ENCODE measurements at places on chromosomes 1 and 21. TPM values are rescaled to one million over a fixed set of nuclear protein-coding genes. Genes with fewer than 3 reads are reported as not detected.
A peak's percentile ranks its signal among the peaks of the same experiment; 100 is the strongest.

DNA sequence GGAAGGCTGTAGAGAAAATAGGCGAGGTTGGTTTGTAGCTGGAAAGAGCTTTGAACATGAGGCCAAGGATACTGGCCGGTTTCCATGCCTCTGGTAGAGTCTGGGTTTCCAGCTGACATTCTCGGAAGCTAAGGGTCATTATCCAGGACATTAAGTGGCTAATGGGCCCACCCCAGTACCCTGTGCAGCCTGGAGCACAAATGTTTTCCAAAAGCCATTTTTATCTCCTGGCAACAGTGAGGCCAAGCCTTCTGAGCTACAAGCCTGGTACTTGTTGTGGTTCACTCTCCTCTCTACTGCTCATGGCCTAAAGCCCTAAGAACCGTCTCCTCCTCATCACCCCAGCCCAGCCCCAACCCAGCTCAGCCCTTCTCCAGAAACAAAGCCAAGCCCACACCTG lies 122.9 kb downstream of the DMRTA2 start:
- H3K36me3 ChIP-seq, result no peaks in the 10 kb centered on the region
- no peak overlapping the region for H3K4me3 ChIP-seq
- H3K27me3 ChIP-seq, result no peaks in the 10 kb centered on the region
- DNase-seq, result no peak
- peaks cover 2% of the 10 kb centered on the region for H3K4me1 ChIP-seq
- no peak overlapping the region for H3K27ac ChIP-seq

DNA sequence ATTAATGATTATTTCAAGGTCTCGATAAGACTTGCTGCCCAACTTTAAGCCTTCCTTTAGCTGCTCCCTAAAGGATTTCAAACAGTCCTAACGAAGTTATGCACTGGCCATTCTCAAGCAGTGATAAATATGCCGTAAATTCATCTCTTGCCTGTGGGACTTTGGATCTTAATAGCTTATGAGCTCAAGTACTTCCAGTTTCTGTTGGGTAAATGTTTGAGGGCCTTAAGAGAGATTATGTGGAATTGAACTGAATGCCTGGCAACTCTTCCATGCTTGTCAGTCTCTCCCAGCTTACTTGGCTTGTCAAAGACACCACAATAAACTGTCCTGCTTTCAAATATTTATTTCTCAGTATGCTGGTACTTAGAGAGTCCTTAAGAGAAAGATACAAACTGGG lies 3.5 kb upstream of the OR10J4 start:
- H3K4me3 ChIP-seq, result no peak overlapping the region
- H3K4me1 ChIP-seq, result no peaks in the 10 kb centered on the region
- no peaks in the 10 kb centered on the region for H3K27me3 ChIP-seq
- no peak overlapping the region for H3K27ac ChIP-seq
- no peaks in the 10 kb centered on the region for H3K36me3 ChIP-seq
- no peak for DNase-seq

DNA sequence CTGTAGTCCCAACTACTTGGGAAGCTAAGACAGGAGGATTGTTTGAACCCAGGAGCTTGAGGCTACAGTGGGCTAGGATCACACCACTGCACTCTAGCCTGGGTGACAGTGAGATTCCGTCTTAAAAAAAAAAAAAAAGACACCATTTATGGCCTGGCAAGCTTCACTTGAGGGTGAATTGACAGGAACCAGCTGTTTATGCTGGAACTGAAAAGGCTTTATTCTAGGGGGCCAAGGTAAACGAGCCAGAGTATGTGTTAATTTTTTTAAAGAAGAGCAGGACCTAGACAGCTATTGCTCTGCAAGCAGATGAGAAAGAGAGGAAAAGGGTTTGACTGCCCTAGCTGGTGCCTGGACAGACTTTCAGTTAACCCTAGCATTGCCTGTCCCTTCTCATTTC lies 37.0 kb downstream of the S100A6 start:
- peaks cover 12% of the 10 kb centered on the region for H3K4me1 ChIP-seq
- DNase-seq, result no peak
- no peaks in the 10 kb centered on the region for H3K27me3 ChIP-seq
- H3K36me3 ChIP-seq, result no peaks in the 10 kb centered on the region
- H3K4me3 ChIP-seq, result no peak overlapping the region
- no peak overlapping the region for H3K27ac ChIP-seq

DNA sequence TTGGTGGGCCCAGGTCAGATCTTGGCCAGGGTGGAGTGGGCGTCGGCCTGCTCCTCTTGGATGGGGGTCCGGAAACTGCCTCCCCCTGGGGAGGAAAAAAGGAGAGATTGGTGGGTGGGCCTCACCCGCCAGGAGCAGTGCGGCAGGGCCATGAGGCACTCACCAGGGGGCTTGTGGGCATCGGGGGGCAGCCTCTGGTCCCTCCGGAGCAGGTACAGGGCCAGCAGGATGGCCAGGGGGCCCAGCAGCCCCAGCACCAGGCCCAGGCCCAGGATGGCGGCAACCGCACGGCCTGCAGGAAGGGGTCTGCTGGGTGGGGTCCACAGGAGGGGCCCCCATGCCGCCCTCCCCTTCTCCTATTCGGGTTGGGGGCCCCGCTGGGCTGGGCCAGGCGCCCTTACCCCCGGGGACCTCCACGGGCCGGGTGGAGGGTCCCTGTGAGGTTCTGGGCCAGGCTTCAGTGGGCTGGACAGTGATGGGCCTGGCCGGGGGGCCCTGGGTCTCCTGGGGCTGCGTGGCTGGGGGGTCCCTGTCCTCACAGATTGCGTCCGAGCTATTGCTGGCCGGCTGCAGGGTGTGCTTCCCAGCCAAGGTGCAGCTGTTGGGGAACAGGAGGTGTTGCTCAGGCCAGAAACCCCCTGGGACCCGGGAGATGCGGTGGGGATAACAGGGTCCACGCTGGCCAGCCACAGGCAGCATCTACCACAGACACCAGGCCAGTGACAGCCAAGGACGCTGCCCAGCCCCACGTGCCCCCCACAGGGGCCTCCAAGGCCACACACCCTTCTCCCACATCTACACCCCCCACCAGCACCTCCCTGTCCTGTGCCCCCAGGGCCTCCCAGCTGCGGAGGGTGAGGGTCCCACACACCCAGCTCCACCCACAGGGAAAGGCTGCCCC lies 2.2 kb downstream of the TNFRSF4 start:
- no peaks in the 10 kb centered on the region for H3K36me3 ChIP-seq
- no peak overlapping the region for H3K27ac ChIP-seq
- no peak overlapping the region for H3K4me3 ChIP-seq
- H3K27me3 ChIP-seq, result peaks cover 1% of the 10 kb centered on the region

FCAMR gene
- not detected for total RNA-seq

TPTE gene
- not detected for total RNA-seq

ATF3 gene
- total RNA-seq, result 12.5 TPM

DNA sequence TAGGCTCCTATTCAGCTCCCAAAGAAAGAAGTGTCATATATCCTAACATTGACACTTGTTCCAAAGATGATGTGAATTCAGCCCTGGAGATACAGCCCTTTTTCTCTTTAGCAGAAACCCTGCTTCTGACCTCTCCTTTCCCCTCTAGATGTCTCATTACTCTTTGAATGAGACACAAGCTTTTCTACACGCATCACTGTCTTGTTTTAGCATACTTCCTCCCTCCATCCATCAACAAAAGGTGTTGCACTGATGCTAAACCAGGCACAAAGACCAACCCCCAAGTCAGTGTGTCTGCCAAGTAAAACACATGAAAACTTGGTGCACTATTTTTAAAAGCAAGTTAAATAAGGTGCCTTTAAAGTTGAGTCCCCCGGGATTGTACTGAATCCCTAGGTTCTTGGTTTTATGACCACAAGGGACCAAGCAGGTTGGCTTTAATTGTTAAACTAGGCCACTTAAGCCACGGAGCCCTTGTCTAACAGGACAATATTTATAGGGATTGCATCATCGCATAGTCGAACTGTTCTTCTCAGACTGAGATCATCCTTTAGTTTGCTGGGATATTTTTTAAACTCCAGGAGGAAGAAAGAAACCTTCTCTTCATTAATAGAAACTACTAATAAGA lies 101.0 kb upstream of the GUCA2B start:
- no peak for DNase-seq
- H3K36me3 ChIP-seq, result peaks cover 4% of the 10 kb centered on the region
- no peaks in the 10 kb centered on the region for H3K27me3 ChIP-seq
- no peak overlapping the region for H3K27ac ChIP-seq
- no peak overlapping the region for H3K4me3 ChIP-seq

DNA sequence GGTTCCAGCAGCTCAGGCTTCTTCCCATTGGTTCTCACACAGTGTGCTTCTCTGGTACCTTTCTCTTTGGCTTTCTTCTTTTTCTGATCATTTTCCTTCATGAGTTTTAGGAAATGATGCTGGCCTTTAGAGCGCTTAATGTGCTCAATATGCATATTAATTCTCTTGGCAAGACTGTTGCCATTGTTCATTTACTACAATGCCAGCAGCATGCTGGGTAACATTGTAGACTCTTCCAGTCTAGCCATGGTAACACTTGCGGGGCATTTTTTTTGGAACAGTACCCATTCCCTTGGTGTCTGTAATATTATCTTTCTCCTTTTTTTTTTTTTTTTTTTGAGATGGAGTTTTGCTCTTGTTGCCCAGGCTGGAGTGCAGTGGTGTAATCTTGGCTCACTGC lies 21.7 kb downstream of the UBE4B start:
- no peak for DNase-seq
- no peaks in the 10 kb centered on the region for H3K27me3 ChIP-seq

NEGR1 gene
- total RNA-seq, result 2.9 TPM

KPRP gene
- total RNA-seq, result not detected

SPRR5 gene
- total RNA-seq, result not detected

- H3K36me3 ChIP-seq, result peaks cover 13% of the 10 kb centered on the region
- peak overlapping the region; percentile 78 for H3K27ac ChIP-seq
These were observed 2.9 kb downstream of the ARF1 start for GRCh38 chr1:228085287-228085951.

GRCh38 chr1:69109277-69109676 lies 458.4 kb upstream of the LRRC7 start:
- H3K36me3 ChIP-seq, result peaks cover 2% of the 10 kb centered on the region
- H3K4me1 ChIP-seq, result no peaks in the 10 kb centered on the region
- no peak overlapping the region for H3K4me3 ChIP-seq

KCNAB2 gene
- 9.6 TPM for total RNA-seq

EVA1C gene
- 2.3 TPM for total RNA-seq

MUTYH gene
- total RNA-seq, result 67.2 TPM

DNA sequence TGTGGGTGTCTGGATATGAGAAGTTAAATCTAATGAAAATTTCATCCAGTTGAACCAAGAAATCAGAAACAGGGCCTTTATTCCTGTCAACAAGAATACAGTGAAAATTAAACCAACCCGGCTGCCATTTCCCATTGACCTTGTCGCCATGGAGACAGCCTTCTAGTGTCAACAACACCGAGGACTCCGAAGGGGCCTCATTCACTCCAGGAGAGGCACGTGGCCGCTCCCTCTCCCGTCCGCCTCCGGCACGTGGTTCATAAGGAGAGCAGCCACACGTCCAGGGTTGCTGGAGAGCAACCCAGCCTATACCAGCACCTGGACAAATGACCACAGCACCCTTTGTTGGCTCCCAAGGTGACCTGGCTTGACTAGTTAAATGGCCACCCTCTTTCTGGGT lies 120.3 kb upstream of the VAMP3 start:
- H3K4me1 ChIP-seq, result peaks cover 7% of the 10 kb centered on the region
- H3K27me3 ChIP-seq, result no peaks in the 10 kb centered on the region
- no peaks in the 10 kb centered on the region for H3K36me3 ChIP-seq
- H3K4me3 ChIP-seq, result no peak overlapping the region
- DNase-seq, result no peak
- no peak overlapping the region for H3K27ac ChIP-seq

GRCh38 chr1:211695135-211695816 lies 19.9 kb upstream of the NEK2 start:
- H3K4me3 ChIP-seq, result no peak overlapping the region
- H3K4me1 ChIP-seq, result peaks cover 4% of the 10 kb centered on the region
- no peak overlapping the region for H3K27ac ChIP-seq
- no peaks in the 10 kb centered on the region for H3K36me3 ChIP-seq
- H3K27me3 ChIP-seq, result peaks cover 15% of the 10 kb centered on the region
- DNase-seq, result no peak

SLC25A44 gene
- total RNA-seq, result 17.9 TPM

DNA sequence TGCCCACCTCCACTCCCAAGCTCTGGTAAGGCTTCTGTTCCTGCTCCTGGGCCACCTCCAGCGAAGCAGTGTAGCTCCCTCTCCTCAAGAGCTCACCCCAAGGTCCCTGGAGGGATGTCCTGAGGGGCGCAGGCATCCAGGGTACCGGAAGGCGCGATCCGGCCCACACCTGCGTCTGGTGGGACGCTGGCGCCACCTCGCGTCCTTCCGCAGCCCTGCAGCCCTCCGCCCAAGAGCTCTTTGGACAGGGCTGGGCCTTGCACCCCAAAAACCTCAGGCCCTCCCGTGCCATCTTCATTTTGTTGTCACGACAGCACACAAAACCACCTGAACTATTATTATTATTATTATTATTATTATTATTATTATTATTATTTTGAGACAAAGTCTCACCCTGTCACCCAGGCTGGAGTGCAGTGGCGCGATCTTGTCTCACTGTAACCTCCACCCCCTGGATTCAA lies 49.2 kb upstream of the PAX7 start:
- H3K27me3 ChIP-seq, result peaks cover 5% of the 10 kb centered on the region
- H3K27ac ChIP-seq, result no peak overlapping the region
- H3K36me3 ChIP-seq, result no peaks in the 10 kb centered on the region

DNA sequence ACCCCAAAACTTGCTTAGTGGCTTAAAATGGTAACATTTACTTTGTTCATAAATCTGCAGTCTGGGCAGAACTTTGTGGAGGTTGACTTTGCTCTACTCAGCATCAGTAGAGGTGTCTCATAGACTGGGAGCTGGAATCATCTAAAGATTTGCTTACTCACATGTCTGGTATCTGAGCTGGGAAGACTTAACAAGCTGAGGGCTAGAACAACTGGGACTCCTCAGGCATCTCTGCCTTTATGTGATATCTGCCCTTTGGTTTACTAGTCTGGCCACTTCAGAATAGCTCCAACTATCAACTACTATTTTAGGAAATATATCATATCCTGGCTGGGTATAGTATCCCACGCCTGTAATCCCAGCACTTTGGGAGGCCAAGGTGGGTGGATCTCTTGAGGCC lies 82.5 kb downstream of the C4BPA start:
- H3K4me3 ChIP-seq, result no peak overlapping the region
- no peak overlapping the region for H3K27ac ChIP-seq
- no peaks in the 10 kb centered on the region for H3K27me3 ChIP-seq
- no peak for DNase-seq
- no peaks in the 10 kb centered on the region for H3K4me1 ChIP-seq
- no peaks in the 10 kb centered on the region for H3K36me3 ChIP-seq

OR2T11 gene
- total RNA-seq, result not detected

- DNase-seq, result no peak
- no peak overlapping the region for H3K27ac ChIP-seq
- no peaks in the 10 kb centered on the region for H3K4me1 ChIP-seq
- H3K27me3 ChIP-seq, result no peaks in the 10 kb centered on the region
- H3K36me3 ChIP-seq, result peaks cover 28% of the 10 kb centered on the region
These were observed 14.1 kb downstream of the PCSK9 start for GRCh38 chr1:55053265-55053954.

DNA sequence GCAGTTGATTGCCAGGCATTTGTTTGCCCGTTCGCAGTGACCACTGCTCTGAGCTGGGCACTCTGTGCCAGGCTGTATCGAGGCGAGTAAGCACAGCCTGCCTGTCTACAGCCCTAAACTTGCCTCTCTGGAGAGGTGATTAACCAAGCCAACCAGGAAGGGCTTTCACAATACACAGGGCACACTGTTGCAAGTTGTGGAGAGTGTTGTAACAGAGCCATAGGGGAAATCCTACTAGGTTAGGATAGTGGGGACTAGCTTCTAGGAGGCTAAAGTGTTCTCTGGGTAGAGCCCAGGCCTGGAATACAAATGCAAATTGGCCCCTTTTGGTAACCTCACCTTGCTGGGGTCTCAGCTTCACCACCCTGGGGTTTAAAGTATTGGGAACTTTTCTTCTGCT lies 23.8 kb downstream of the PRDM2 start:
- peaks cover 13% of the 10 kb centered on the region for H3K4me1 ChIP-seq
- no peak overlapping the region for H3K27ac ChIP-seq
- H3K36me3 ChIP-seq, result no peaks in the 10 kb centered on the region
- DNase-seq, result no peak
